ENCODE measurements at places on chromosomes 3 and 15.

- DNase-seq, result peak; percentile 3
Observed at GRCh38 chr15:89576417-89576773, 1.1 kb downstream of the TICRR start.

GRCh38 chr3:153967260-153967659 lies 153.9 kb upstream of the ARHGEF26 start:
- no peak for DNase-seq

- DNase-seq, result no peak
Observed at GRCh38 chr3:47016934-47017435, 37.5 kb downstream of the NBEAL2 start.

GRCh38 chr3:33023176-33024136 lies 72.0 kb downstream of the CCR4 start:
- DNase-seq, result no peak

GRCh38 chr3:40504636-40505430 lies 1.0 kb upstream of the ZNF620 start:
- peak; percentile 11 for DNase-seq

DNA sequence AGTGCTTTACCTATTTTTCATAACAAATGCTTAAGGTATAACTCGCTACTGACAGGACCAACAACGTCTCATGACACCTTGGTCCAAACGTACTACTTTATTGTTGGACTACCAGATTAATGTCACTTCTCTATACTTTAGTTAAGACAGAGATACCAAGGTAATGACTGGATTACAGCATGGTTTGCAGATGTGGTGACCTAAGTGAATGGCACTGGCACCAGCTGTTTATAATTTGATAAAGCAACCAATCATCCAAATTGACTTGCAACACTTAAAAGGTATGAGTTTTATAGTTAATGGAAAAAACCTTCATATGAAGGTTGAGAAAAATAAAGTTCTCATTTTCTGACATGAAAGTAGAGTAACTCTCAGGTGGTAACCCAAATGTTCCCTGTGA lies 209.0 kb downstream of the NEK10 start:
- no peak for DNase-seq

DNA sequence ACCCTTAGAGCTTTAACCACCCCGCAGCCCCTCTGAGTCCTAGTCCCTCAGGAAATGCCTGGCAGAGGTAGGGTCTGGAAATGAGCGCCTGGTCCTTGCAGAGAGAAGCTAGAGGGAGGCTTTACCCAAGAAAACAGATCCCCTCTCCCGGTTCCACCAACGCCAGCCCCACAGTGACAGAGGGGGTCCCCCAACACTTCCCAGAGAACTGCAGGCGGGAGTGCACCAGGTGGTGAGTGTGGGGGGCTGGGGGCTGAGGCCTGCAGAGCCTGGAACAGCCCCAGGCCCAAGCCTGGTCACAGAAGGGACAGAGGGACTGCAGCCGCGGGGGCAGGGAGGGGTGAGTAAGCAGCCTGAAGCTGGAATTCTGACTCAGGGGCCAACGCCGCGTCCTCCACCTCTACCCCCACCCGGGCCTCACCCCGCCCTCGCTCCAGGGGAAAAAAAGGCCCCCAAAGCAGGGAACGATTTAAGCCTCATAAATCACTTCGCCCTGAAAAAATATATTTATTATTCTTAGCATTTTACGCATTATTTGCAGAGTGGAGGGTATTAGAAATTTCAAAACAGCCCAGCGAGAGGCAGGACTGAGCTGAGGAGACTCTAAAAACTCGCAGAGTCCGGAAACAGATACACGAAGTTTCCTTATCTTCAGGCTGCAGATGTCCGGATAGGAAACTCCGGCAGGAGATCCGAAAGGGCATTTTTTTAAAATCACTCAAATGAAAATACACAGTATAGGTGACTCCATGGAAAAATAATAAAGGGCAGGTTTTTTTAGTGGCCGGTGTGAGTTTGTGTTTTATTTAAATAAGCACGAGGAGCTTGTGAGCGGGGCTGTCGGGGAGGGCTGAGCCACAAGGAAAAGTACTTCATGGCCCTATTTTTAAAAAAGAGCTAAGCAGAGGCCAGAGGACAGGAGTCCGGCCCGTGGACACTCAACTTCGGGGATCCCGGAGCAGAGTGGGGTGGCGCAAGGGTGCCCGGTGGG lies 10.0 kb downstream of the GATA2 start:
- no peak for DNase-seq

DNA sequence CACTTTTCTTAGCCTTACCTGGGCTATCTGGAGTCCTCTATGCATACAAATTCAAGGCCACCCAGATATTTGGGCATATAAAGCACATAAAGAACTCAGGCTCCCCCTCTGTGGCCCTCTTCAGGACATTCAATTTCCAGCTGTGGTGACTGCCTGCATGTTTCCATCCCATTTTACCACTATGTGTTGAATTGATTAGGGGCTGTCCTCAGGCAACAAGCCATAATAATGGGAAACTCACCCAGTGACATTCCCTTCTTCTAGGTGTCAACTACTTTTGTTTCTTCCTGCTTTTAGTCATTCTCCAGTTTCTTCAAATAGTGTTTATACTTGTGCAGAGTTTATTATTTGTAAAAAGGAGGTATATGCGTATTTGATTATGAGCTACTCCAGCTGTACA lies 18.0 kb downstream of the NRG4 start:
- DNase-seq, result no peak

- no peak for DNase-seq
Observed at GRCh38 chr3:124514683-124515082, 215.6 kb upstream of the UMPS start.

- DNase-seq, result no peak
Observed at GRCh38 chr3:2984005-2984830, 126.0 kb downstream of the IL5RA start.

DNA sequence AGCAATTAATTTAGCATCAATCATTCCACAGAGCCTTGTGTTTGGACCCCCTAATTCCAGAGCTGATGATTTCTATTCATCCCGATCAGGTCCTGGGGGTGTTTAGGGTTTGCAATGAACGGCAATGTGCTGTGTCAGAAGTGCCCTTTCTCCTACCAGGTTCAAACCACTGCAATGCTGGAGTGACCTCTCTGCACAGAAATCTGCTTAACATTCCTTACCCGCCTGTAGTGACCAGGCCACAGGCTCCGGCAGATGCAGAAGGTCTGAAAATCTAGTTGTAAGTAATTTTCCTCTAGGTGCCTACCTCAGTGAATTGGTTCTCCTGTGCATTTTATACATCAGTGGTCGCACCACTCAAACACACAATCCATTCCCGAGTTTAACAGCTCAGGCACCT lies 725.3 kb upstream of the CFAP20DC start:
- no peak for DNase-seq

DNA sequence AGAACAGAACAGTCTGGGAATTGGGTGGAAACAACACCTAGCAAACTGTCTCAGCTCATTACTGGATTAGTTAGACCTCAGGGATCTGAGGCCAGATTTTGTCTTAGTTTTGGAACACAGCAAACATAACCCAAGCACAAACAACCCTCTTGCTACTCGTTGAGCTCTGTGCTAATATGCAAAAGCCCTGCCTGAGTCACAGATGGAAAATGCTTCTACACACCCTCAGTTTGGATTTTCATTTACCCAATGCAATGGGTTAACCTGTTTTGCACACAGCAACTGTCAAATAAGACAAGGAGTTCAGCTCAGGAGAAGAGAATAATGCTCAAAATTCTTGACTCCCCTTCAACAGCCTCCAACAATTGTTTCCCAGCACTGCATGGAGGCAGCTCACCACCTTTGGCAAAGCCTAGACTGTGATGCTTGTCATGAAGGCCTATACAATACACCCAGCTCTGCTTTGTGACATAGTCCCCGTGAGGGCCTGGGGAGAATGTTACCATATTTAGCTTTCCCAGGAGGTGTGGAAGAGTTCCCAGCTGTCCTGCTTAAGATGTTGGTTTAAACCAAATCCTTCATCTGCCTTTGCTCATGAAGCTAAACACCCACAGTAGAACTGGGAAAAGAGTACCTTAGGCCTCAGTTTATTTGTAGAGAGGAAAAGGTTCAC lies 68.9 kb upstream of the MNS1 start:
- DNase-seq, result no peak

DNA sequence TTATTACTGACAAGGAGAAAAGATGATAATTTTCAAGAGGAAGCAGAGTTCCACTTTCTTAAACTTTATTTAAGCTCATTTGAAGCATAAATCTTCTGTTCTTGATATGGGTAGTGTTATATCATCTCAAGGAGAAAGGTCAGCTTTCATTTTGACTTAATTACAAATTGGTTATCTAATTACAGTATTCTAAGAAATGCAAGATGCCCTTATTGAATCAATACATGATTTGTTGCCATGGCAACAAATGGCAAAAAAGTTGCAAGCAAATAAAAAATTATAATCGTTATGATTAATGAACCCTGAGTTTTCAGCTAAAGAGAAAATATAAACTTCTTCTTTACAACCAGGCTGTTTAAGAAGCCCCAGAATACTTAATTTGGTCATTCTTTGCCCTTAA lies 622.7 kb downstream of the RBMS3 start:
- DNase-seq, result no peak

DNA sequence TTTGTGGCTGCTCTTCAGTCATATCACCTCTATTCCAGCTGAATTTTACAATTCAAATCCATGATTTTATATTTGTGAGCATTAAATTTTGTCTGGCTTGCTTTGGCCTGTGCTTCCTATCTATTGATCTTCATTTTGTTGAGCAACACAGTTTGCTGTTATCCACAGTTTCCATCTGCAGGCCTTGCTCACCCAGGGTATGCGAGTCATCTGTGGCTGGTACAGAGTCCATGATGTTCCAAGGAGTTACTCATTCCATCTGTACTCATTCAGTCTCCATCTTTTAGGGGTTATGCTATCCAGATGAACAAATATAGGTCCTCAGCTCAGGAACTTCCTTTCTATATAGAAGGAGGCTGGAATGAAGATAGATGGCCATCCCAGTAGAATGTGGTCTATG lies 70.1 kb upstream of the CCK start:
- DNase-seq, result no peak

- DNase-seq, result no peak
Observed at GRCh38 chr3:32913790-32914446, 37.5 kb upstream of the CCR4 start.

DNA sequence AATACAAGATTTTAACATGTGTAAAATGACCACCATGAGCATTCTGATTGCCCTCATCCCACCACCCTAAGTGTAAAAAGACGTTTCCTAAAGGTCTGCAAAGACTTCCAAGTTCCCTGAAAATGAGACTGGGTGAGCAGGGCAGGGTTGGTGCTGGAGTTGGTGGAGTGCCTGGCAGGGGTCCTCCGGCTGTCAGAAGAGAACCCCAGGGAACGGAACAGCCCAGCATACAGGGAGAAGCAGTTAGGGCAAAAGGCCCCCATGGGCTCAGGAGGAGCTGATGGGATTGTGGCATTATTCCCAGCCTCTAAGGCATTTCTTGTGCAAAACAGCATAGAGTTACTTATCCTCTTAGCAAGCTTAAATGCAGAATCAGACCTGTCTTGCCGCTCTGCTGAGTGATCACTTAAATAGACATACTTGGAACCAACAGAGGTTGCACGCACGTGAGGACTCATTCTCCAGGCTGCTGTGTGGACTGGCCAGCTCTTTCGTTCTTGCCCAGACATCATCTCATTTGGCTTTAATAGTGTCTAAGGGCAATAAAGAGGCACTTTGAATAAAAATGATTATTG lies 36.0 kb downstream of the XYLB start:
- no peak for DNase-seq

DNA sequence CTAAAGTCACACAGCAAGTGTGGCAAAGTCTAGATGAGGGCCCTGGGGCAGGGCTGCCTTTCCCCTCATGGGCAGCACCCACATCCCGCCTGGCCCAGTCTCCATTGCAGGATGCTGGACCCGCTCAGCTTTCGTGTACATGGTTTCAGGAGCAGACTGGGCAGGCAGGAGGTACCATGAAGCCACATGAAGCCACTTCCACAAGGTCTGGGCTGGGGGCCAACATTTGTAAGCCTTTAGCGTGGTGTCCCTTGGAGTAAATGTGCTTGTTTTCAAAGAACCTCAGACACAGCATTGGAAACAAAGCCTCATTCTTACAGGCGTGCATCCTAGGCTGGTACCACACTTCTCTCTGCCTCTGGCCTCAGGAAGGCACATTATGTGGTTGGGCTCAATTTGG lies 34.5 kb downstream of the UMPS start:
- DNase-seq, result peak; percentile 46

GRCh38 chr15:101188637-101189408 lies 63.0 kb downstream of the CHSY1 start:
- no peak for DNase-seq

DNA sequence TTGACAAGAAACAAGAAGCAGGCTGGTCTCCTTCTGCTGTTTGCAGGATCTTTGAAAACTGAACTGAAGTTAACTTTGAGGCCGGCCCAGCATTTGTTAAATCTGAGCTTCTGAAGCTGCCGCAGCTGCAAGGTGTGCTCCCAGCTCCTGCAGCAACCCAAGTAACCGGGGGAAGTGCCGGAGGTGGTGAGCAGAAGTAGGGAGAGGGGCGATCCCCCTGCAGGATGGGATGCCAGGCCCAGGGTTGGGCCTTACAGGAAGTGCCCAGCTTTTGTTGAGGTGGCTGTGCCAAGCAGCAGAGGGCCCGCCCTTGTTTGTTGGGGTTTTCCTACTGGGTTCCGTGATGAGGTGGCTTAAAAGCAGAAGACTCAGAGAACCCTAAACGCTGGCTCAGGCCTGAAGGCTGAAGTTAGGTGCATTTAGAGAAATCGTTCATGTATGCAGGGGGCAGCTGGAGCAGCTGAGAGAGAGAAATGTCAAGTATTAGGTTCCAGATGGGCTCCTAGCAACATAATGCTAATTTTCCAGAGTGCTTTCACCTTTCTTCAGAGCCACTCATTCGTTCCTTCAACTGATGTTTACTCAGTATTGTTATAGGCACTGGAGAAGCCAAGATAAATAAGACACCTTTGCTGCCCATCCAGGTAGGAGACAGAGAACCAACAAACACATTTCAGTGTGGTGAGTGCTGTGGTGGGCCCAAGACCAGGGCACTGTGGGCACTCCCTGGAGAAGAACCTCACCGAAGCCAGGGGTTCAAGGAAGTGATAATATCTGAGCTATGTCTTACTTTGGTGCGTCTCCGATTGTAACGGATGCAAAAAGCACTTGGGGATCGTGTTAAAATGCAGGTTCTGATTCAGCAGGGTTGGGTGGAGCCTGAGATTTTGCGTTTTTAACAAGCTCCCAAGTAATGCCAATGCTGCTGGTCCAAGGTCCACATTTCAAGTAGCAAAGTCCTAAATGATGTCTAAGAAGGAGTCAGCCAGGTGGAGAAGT lies 42.2 kb upstream of the PLCL2 start:
- no peak for DNase-seq

GRCh38 chr3:51982352-51982837 lies 940 bp upstream of the ACY1 start:
- peak; percentile 46 for DNase-seq

GRCh38 chr15:67080118-67080899 lies 14.9 kb downstream of the SMAD3 start:
- DNase-seq, result no peak

DNA sequence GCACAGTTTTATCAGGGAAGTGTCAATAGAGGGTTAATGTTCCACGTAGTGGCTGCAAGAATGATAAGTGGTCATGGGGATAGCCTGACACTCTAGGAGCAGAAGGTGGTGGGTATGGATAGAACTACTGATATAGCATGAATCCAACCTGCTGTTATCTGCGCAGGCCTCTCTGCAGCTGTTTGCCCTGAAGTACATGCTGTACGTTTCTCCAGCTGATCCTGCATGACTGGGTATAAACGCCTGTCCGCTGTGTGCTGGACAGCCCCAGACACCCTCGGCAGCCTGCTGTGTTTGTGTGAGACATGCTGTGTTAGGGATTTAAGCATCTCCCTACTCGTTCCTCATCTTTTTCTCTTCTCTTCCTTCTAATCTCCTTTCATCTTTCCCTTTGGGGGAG lies 87.1 kb downstream of the LPP start:
- DNase-seq, result peak; percentile 39
